ENCODE measurements at places on chromosomes 1 and 21. TPM values are rescaled to one million over a fixed set of nuclear protein-coding genes. Genes with fewer than 3 reads are reported as not detected.

DEPDC1 gene
- total RNA-seq: 0.43 TPM

CD34 gene
- 6.6 TPM for total RNA-seq

KMO gene
- total RNA-seq: not detected

RAP1GAP gene
- total RNA-seq: 0.82 TPM

All from pericardium fibroblast (primary cell).